Ammon's horn (tissue), 1 donor: ENCODE measurements at places on chromosomes 11 and 22.

DNA sequence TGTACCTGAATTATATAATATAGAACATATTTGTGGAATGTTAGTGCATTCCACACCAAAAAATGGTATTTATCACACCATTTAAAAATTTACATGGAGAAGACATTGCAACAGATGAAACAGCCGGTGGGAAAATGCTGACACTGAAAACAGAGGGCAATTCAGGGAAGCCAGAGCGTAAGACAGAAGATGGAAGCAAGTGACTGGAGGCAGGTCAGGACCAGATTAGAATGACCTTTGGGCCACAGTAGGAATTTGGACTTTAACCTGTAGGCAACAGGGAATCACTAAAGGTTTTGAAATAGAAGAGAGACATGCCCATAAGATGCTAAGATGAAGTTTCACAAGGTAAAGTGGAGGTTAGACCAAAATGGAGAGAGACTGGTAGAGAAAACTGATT lies 60.5 kb downstream of the METTL15 start:
- DNase-seq: no peak

DNA sequence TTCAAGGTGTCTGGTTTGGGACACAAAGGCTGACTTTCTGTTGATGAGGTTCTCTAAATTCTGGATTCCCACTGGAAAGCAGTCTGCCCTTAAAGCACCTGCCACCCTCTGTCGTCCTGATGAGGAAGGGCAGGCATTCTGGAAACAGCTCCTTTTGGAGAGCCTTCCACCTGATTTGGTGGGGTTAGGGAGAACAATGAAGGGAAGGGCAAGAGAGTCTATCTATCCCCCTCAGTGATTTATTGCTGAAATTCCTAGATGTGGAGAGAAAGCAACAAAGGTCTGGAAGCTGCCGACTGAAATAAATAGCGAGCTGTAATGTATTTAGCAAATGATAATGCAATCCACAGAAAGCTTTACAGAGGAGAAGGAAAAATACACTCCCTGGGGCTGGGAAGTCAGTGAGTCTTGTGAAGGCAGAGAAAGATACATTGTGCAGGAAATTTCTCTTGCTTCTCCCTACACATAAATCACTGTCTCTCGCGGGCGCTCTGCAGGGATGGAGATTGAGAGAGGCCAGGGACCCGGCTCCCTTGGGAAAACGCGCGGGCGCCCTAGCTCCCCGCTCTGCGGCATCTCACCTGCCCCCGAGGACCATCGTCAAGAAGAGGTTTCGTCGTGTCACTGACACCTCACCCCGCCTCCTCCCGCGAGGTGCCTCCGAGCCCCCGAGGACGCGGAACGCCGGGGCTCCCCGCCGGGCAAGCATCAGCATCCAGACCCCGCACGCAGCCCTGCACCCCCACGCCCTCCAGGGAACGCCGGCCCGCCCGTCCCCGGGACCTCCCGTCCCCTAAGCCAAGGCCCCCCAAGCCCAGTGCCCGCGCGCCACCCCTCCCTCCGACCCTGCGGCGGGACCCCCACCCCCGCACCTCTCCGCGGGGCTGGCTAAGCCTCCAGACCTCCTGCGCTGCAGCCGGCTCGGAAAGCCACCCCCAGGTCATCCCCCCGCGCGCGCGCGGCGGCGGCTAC lies 673 bp downstream of the CDON start:
- DNase-seq: peak; percentile 42

- no peak for DNase-seq
Observed at GRCh38 chr22:31393893-31394292, 5.5 kb upstream of the DRG1 start.

DNA sequence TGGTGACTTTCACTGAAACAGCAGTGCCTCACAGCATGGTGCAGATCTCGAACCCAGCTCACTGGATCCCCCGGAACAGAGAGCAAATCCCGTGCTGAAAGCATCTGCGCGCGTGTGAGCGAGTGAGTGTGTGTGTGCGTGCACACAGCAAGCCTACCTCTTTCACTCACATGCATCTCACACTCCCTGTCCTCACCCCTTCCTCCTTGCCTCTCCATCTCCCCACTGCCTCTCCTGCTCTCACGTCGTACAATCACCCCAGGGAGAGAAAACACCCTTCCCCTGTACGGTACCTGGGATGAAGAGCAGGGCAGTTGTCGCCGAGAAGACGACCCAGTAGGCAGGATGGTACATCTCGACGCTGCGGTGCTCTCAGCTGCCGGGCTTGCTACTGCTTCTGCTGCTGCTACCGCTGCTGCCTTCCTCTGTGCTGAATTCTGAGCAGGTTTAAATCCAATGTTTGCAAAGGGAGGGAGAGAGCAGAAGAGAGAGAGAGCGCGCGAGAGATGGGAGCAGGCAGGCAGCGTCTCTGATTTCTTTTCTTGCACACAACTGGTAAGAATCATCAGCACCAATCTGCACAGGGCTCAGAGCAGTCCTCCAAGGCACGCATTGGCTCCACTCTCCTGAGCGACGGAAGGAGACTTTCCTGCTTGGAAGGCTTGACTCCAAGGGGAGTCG lies at the start of gene OPCML:
TSS of gene OPCML (minus strand) at position 531 of the 681 bp plus-strand sequence.
- DNase-seq: peak; percentile 60

DNA sequence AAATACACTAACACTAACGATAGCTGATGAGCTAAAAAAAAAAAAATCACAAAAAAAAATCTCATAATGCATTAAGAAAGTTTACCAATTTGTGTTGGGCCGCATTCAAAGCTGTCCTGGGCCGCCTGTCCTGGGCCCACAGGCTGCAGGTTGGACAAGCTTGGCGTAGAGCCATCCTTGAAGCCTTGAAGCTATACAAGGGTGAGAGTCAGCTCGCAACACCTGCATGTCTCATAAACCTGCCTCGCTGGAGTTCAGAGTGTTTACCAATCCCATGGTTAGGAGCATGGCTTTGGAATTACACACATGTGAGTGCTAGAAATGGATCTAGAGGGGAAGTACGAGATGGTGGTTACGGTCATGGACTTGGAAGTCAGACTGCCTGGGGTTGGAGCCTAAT lies 453.7 kb downstream of the INSC start:
- no peak for DNase-seq

DNA sequence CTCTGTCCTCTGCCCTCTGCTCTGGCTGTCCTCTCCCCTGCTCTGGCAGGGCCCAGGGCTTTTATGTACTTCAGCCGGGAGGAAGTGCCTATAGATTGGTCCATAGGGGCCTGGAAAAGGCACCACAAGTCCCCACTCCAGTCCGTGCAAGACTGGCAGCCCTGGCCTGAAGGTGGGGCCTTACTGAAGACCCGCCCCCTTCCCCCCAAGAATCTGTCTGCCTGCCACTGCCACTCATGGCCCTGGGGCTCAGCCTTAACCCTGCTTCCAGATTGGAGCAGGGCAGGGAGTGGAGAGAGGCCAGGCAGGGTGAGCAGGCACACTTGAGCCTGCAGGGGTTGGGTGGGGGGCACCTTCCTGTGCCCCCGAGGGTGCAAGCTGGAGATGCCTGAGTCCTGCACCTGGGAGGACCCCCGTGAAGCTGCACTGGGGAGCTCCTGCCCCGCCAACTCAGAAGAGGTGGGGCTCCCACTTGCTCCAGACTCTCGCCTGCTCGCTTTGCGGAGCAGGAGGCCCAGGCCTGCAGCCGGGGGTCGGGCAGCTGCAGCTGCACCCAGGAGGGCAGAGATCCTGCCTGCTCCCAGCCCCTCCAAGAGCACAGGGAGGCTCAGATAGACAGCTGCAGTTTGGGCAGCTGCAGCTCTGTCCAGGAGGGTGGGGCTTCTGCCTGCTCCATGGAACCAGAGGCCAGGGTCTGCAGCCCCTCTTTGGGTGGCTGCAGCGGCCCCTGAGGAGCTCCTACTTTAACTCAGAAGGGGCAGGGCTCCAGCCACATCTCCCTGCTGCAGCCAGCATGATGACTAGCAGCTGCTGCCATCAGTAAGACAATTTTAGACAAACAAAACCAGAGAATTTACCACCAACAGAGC lies 51.0 kb upstream of the SC5D start:
- DNase-seq: no peak

- DNase-seq: no peak
Observed at GRCh38 chr22:35316751-35317150, 17.1 kb downstream of the TOM1 start.

GRCh38 chr11:15711311-15711710 lies 596.6 kb downstream of the INSC start:
- DNase-seq: no peak

GRCh38 chr11:34997952-34998528 lies 81.6 kb downstream of the PDHX start:
- no peak for DNase-seq

DNA sequence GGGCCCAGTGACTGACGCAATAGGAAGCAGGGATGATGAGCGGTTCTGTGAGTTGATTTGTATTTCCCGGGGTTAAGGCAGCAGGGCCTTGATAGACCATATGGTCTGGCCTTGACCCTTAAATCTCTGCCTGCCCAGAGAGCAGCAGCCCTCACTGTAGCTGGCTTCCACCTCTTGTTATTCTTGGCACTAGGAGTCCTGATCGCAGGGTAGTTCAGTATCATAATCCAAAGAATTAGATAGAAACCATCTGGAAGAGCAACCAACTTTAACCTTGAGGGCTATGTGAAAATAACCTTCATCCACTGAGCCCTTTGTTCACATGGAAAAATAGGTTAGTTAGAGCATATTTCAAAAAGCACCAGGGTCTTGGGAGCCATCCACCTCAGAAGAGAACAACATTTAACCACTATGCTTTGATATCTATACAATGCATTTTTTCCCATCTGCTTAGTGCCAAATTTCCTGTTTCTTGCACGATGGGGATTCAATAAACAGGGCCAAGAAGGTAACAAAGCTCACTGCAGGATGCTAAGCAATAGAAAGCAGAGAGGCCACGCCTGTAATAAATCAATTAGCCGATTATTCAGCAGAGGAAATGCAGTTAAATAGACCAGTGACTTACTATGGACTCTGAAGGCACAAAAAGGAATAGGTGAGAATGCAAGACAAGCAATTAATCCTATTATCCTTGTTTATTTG lies 761.3 kb downstream of the OPCML start:
- no peak for DNase-seq

DNA sequence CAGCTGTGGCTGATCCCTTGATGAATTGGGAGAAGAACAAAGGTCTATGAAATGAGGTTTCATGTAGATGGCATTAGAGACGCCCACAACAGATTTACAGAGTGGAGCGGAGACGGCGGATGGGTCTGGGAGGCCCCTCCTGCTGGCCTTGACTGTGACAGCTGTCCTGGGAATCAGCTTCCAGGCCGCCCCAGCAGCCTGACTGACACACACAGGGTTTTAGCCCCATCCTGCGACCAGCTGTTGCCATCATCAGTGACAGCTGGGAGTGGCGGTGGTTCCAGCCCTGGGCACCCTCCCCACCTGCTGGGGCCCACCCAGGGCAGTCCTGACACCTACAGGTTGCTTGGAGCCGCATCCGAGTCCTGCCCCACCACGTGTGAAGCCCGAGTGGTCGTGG lies 64.0 kb upstream of the PPP6R3 start:
- no peak for DNase-seq

- DNase-seq: no peak
Observed at GRCh38 chr11:1696608-1697570, at the start of gene KRTAP5-6. Gene KRTAP5-6, plus strand, starts transcription at chr11:1697195. Its CDS starts 51 bp downstream, at chr11:1697246.

DNA sequence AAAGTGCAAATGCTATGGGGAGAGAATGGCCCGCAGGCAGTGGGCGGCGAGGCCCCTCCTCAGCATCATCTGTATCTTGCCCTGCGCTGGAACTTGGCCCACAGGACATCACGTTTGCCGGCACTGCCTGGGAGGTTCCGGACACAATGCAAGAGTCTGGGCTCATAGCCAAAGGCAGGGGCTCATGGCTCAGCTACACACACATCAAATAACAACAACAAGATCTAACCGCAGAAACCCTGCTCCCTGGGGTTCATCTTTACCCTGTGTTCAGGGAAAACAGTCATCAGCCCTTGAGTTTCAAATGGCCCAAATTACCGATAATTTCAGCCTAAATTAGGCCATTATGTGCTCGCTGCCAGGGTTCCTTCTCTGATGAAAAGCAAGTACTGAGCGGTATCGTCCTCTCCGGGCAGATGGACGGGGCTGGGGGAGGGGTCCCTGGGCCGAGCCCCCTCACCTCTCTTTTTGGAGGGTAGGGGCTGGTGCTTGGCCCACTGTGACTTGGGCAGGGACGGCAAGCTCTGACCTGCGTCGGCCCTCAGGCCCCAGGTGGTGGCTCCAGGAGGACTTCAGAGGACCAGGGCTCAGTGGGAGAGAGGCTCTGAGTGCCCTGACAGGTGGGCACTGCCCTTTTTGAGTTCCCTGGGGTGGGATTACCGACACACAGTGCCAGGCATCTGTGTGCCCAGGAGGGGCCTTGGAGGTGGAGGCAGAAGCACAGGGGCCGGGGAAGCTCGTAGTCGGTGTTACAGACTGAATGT lies 25.0 kb upstream of the GAL start:
- peak; percentile 43 for DNase-seq

- DNase-seq: no peak
Observed at GRCh38 chr11:126329644-126330211, 25.8 kb upstream of the ST3GAL4 start.

DNA sequence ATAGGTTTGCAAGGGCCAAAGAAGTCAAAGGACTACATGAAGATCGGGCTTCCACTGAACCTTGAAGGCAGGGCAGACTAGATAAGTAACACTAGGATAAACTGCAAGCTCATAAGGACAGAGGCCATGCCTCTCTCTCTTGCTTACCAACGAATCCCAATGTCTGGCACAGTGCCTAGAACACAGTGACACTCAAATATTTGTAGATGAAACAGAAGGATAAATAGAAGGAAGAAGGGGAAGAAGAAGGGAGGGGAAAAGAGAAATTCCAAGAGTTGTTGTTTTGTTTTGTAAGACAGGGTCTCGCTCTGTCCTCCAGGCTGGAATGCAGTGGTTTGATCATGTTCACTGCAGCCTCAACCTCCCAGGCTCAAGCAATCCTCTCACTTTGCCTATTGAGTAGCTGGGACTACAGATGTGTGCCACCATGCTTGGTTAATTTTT lies 26.9 kb downstream of the SIK3 start:
- DNase-seq: peak; percentile 80

GRCh38 chr11:10004526-10005113 lies 289.4 kb downstream of the SBF2 start:
- DNase-seq: no peak

DNA sequence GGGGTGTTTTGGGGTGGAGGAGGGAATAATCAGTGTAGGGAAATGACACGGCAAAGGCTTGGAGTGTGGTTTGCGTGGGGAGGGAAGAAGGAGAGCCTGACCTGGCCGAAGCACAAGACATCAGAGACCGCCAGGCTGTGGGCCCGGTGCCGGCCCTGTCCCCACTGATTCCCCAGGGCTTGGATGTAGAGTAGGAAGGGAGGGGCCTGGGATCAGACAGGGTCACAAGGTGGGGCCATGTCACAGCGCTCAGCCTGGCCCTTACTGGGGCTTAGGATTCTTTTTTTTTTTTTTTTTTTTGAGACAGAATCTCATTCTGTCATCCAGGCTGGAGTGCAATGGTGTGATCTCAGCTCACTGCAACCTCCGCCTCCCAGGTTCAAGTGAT lies 9.8 kb downstream of the PICK1 start:
- DNase-seq: no peak

DNA sequence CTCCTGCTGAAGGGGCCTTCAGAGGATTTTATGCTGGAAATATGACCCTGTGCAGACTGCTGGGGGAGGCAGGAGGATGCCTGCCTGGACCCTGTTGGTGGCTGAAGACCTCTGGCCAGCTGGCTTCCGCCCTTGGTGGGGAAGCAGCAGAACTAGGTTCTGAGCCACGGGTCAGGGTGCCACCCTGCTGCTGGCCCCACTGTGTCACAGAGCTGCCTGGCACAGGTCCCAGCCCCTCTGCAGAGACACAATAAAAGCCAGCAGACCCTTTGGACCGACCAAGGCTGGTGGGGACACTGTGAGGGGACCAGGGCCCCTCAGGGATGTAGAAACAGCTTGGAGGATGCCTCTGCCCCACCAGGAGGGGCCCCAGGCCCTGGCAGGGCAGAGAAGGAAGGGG lies 6.9 kb upstream of the SREBF2 start:
- no peak for DNase-seq

GRCh38 chr11:58626934-58627483 lies 4.5 kb downstream of the CNTF start:
- DNase-seq: no peak
